Renal pelvis (tissue), 12 donors: ENCODE measurements at places on chromosomes 7 and 10. TPM values are rescaled to one million over a fixed set of nuclear protein-coding genes. Genes with fewer than 3 reads are reported as not detected.

The NPFFR1 gene
- 0.12 TPM for polyA plus RNA-seq

The NANOS1 gene
- 3.1 TPM for polyA plus RNA-seq

The SMKR1 gene
- 3.6 TPM for polyA plus RNA-seq

The SAMD8 gene
- 15.1 TPM for polyA plus RNA-seq

GRCh38 chr7:149070372-149071125 is 20.0 kb downstream of the ZNF786 start:
- no peak for DNase-seq

DNA sequence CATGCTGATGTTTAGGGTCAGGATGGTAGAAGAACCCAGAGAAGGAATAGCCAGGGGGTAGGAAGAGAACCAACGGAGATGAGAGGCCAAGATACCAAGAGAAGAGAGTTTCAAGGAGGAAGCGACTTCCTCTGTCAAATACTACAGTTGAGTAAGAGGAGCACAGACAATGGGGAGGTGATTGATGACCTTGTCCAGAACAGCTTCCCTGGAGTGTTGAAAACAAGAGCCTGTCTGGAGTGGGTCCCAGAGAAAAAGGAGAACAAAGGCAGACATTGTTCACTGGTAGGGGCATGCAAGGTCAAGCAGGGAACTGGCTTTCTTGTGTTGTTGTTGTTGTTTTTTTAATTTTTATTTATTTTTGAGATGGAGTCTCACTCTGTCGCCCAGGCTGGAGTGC is 9.6 kb upstream of the TRIM56 start:
- no peak for DNase-seq

GRCh38 chr7:131302876-131303707 is 24.6 kb upstream of the MKLN1 start:
- DNase-seq: no peak

- DNase-seq: no peak
These were observed 63.0 kb upstream of the INSYN2A start for GRCh38 chr10:127259347-127259746.

GRCh38 chr10:28952523-28952922 is 275.2 kb downstream of the BAMBI start:
- DNase-seq: no peak

DNA sequence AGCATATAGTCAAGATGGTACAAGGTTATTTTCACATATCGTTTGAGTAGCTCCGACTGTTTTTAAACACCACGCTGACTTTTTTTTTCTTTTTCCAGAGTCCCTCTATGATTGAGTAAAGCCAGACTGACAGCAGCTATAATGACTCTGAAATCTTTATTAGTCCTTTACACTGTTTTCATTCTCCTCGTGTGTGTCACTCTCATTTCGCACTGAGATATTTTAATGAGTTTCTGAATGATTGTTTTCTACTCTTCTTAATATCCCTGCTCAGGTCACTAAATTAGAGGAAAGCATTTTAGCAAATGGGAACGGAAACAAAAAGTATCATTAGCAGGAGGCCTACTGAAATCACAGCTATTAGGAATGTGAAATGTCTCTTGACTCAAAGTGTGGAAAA is 162.3 kb upstream of the MTPN start:
- no peak for DNase-seq
